Stimulated activated CD8-positive, alpha-beta memory T cell treated with anti-CD3 and anti-CD28 coated beads, Interleukin-15, amount 100 ng/mL, for 48 hours (primary cell): ENCODE measurements at places on chromosomes 11 and 22.

- DNase-seq = no peak
These were observed 298.8 kb downstream of the SWAP70 start for GRCh38 chr11:9962722-9963121.

- DNase-seq = peak; percentile 73
These were observed 3.9 kb downstream of the SH3BP1 start for GRCh38 chr22:37643225-37643847.

DNA sequence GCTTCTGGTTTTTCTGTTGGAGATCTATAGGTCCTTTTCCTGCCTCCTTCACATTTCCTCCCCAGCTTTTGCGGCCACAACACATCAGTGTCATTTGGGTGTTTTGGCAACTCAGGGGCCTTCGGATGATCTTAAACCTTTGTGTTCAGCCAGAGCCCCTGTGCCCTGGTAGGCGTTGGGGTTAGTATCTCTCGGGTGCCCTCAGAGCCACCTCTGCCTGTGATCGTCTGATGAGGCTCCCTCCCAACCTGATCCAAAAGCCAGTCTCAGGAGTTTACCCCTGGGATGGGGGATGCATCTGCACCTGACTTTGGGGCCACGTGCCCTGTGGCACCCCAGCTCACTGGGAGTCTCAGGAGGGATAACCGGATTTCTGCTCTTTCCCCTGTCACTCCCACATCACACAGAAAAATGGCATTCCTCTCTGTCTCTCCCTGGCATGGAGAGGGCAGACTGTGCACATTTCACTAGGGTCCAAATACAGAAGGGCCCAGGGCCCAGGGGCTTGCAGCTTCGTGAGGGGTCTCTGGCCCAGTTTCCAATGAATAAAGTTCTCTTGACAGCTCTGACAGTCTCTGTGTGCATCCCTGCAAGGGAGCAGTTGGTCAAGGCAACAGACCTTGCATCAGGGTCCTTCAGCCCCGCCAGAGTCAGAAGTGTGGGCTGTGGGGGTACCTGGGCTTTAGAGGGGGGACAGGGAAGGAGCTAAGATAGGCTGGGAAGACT, 2.6 kb downstream of the RNF26 start:
- DNase-seq = no peak

DNA sequence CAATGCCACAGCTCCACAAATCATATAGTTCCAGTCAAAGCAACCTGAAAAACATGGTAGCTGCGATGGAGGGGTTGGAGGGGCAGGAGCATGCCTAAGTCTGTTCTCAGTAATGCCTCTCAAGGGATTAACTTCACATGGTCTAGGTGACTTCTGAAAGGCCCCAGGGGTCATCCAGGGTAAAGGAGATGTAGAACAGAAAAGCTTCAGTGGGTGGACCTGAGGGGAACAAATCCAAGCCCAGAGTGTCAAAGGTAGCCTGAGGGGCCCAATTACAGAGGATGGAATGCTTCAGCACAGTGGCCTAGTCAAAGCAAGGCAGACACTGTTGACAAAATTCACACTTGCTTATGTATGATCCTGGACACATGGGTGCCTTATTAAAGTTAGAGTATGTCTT, 23.3 kb downstream of the OR4D9 start:
- no peak for DNase-seq

- no peak for DNase-seq
These were observed 559.9 kb downstream of the MN1 start for GRCh38 chr22:27241430-27242321.

- DNase-seq = no peak
These were observed 20.8 kb upstream of the ARRB1 start for GRCh38 chr11:75371949-75372876.

GRCh38 chr22:27250886-27251285, 550.7 kb downstream of the MN1 start:
- DNase-seq = no peak

DNA sequence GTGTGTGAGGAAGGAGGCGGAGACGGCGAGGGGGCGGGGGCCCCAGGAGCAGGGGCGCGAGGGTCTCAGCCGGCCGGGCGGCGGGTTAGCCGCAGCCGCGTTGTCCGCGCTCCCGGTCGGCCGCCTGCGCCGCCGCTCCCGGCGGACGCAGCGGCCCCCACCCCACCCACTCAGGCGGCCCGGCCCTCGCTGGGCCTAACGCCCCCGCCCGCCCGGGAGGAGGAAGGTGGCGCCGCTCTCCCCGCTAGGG, at the start of gene FCHSD2:
Gene FCHSD2 (minus strand): TSS at position 191 of the 250 bp plus-strand sequence. CDS start 441 bp downstream, outside the sequence.
- DNase-seq = no peak

- DNase-seq = no peak
These were observed 51.7 kb upstream of the PRODH start for GRCh38 chr22:18987765-18988164.

DNA sequence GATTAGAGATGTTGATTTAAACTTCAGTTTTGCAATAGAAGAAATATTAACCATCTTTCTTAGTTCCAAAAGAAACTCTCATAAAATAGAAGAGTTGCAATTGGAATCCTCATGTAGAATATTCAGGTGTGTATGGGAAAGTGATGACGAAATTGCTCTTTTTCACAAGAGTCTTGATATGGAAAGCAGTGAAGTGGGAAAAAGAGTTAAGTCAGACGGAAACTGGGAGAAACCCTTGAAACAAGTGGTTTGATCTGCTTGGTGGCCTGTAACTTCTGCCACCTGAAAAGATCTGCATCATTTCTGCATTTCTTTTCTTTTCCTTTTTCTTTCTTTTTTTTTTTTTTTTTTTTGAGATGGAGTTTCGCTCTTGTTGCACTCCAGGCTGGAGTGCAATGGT, 41.8 kb upstream of the CLMP start:
- no peak for DNase-seq

DNA sequence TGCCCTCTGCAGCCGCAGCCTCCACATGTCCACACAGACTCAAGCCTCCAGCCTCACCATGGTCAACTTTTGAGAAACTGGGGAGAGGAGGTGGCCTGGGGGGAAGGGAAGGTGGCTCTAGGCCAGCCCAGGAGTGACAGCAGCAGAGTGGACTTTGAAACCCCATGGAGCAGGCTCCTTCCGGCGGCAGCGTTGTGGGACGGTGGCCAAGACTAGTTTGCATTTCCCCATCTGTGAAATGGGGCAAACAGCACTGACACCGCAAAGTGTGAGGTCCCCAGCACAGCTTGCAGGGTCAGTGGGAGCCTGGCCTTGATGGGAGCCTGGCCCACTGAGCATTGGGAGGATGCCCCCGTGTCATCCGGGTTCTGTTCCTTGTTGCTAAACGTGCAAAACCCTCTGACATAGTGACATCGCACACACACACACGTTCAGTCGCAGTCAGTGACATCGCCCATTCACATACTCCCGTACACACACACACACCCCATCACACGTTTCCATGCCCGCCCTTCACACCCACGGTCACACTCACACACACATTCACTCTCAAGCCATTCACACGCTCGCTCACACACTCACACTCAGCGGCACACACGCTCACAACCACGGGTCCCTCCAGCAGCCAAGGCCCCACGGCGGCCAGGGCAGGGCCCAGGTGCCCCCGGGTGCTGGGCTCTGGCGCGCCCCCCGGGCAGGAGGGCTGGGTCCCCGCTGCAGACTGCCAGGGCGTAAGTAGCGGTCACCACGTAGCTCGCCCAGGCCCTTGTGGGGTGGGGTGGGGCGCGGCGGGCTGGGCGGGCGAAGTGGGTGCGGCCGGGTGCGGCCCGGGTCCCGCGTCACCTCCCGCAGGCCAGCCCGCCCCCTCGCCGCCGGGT, 585 bp downstream of the CYB5R3 start:
- DNase-seq = peak; percentile 8

DNA sequence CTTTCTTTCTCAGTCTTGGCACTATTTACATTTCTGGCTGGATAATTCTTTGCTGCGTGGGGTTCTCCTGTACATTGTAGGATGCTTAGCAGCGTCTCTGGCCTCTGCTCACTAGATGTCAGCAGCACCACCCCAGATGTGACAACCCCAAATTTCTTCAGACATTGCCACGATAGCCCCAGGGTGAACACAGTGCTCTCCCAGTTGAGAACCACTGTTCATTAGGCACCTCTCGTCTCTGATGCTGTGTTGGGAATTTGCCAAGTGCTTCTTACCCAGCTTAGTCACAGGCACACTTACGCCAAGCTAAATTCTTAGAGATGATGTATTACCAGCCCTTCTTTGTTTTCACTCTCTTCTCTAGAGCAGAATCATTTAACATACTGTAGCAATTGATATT, 9.4 kb downstream of the TRIM6 start:
- DNase-seq = no peak

- DNase-seq = peak; percentile 17
These were observed 41.1 kb downstream of the GRAMD4 start for GRCh38 chr22:46661221-46661851.

DNA sequence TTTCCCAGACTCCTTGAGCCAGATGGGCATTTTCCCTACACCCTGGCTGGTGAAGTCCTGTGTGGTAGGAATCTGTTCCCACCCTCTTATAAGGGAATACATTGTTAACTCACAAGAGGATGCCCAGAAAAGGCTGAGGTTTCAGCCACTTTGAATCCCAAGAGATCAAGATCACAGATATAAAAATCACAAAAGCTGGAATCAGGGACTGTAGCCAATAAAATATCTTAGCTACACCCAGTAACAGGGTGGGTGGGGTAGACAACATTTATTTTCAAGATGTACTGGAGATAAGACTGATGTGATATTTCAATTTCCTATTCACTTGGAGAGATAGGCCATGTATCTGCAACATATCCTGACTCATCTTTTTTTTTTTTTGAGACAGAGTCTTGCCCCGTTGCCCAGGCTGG, 50.3 kb downstream of the COPB1 start:
- DNase-seq = no peak

DNA sequence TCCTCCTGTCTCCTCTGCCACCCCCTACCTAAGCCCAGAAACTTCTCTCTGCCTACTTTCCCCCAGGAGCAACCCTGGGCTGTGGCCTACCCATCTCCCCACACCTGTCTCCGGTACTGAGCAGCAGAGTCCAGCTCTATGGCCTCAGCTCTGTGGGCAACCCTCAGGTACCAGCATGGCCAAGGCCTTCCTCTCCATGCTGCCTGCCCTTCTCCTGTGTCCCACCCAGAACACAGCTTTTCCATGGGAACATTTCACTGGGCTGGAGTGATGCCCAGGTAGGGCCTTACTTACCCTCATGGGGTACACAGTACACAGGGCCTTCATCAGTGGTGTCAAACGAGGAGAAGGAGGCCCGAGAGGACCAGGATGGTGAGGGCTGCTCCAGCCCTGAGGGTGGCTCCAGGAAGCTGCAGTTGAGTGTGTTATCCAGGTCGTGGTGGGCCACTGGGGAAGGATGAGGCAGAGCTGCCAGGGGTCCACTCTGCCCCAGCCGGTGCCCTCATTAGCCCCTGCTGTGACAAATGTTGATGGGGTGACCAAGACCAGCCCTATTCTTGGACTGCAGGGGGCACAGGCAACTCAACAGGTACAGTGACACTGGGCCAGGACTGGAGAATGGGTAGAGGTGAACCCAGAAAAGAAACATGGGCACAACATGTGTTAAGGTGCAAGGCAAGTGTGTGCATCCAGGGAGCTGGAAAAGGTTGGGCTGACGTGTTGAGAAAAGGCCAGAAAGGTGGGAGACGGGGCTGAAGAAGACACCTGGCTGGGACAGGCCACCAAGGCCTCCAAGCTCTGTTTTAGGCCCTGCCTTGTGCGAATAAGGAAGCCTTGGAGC, 10.3 kb downstream of the SCARF2 start:
- no peak for DNase-seq

GRCh38 chr11:73477518-73477917, 101.3 kb downstream of the RELT start:
- DNase-seq = no peak

DNA sequence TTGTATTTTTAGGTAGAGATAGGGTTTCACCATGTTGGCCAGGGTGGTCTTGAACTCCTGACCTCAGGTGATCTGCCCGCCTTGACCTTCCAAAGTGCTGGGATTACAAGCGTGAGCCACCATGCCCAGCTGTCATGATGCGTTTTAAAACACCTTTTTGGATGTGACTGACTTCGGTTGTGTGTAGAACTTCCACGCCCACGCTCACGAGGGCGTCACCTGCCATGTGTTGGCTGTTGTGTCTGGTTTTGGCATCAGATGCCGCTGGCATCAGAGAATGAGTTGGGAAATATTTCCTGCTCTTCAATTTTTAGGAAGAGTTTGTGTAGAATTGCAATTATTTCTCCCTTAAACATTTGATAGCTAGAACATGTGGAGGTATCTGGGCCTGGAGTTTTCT, 109.1 kb downstream of the KCNQ1 start:
- no peak for DNase-seq

- DNase-seq = no peak
These were observed 1005.1 kb downstream of the BRD1 start for GRCh38 chr22:48822278-48823233.

DNA sequence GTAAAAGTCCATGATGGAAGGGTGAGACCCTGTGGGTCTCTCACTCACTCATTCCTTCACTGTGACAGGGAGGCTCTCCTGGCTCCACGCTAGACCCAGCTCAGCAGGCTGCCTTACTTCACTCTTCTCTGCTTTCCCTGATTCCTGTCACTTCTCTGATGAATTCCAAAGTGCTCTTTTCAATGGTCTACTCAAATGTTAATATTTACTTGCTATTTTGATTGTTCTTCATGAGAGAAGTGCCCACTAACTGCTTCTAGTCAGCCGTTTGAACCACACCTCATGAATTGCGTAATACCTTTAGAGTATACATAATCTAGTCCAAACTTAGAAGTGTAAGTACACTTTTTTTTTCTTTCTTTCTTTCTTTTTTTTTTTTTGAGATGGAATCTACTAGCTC, 1350.2 kb upstream of the RAG2 start:
- no peak for DNase-seq

DNA sequence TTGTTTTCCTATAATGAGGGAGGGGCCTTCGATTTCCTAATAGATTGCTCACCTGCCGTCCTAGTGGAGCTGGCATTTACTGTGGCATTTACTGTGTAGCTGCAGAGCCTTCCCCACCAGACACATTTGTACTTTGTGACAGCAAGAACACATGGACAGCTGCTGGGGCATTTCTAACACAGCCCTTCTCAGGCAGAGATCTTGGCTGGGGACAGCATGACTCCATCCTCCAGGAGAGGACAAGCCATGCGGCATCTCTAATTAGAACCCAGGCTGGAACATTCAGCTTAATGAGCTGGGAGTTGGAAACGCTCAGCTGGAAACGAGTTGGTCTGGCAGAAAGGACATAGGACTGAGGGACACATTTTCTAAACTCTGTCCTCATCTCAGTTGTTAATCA, 887.5 kb downstream of the NTM start:
- DNase-seq = no peak

DNA sequence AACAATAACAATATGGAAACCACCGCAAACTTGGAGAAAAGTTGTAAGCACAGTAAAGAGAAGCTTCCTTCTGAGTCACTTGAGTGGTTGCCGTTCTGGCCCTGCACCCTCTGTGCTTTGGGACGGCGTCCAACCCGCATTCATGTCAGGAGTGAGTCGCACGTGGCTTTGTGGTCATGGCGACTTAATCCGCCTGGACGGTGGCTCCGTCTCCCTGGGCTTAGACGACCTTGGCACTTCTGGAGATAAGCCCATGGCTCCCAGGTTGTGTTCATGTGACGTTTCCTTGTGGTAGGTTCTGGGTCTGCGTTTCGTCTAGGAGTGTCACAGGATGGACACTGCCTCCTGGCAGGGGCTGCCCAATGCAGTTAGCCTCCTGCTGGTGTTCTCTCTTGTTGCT, 40.5 kb downstream of the TPCN2 start:
- DNase-seq = no peak

GRCh38 chr11:68936676-68937620, 33.3 kb downstream of the IGHMBP2 start:
- no peak for DNase-seq
